IMR-90 (cell line): ENCODE measurements at places on chromosomes 2 and 18. TPM values are rescaled to one million over a fixed set of nuclear protein-coding genes. Genes with fewer than 3 reads are reported as not detected.
A peak's percentile ranks its signal among the peaks of the same experiment; 100 is the strongest.

Gene GIGYF2
- total RNA-seq = 52.5 and 66.0 TPM in 2 replicates

DNA sequence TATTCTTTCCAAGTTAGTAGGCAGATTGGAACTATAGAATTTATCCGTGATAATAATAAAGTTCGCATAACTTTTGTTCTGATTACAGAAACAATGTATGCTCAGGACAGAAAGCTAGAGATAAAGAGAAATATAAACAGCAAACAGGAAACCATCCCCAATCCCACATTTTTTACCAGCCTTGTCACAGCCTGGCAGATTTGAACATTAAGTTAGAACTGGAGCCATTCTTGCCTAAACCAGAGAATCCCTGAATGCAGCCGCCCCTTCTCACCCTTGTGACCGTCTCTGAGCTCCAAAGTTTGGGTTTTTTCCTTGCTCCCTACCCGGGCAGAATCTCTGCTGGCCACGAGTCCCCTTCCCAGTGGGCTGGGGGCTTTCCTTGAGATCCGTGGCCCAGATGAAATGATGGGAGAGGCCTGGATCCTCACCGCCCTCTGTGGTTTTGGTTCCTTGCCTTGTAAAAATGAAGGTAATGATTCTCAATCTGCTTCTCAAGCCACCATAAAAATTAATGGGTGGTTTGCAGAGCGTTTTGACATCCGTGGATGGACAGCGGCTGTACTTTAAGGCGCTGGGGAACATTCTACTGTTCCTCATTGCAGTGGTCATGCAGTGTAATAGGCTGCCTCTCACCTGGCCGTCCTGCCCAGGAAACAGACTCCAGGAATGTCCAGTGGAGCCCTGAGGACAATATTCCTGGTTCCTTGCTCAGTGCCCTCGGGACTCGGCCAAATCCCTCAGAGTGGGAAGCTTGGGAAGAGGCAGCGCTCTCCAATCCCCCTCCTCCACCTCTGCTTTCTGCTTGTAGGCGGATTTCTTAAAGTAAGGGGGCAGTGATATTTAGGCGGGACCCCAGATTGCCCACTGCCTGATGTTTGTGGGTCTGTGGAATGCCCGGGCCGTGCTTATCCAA, 1.6 kb downstream of the SH3BP4 start:
- DNase-seq = no peak

Gene MC5R
- total RNA-seq = not detected in 2 replicates

GRCh38 chr2:225274751-225275150, 124.8 kb upstream of the NYAP2 start:
- DNase-seq = peak; percentile 41

- no peak for DNase-seq
Observed at GRCh38 chr2:95729597-95729955, 137.8 kb downstream of the TRIM43 start.

Gene ANKRD30BL
- total RNA-seq = not detected in 2 replicates

DNA sequence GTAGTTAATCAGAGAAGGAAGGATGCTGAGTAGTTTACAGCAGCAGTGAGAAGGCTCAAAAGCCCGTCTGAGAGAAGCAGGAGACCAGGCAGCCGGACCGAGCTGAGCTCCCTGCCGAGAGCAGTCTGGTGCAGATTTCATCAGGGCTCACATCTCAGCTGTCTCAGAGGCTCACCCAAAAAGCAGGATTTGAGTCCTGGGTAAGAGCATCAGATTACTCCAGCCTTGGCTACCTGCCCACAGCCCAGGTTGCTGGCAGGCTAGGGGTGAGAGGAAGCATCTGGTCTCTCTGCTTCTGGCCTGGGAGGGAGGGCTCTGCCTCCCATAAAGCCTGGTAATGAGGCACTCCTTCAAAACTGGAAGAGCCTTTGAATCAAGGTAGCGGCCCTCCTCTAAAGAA, 140.5 kb downstream of the ST6GAL2 start:
- no peak for DNase-seq

Gene TMEM17
- 1.3 and 2.2 TPM in 2 replicates for total RNA-seq

GRCh38 chr2:204065566-204065965, 129.0 kb downstream of the ICOS start:
- no peak for DNase-seq

- no peak for DNase-seq
Observed at GRCh38 chr2:219744600-219744999, 117.2 kb downstream of the SLC4A3 start.

- no peak for DNase-seq
Observed at GRCh38 chr2:190169221-190170072, 106.9 kb upstream of the MSTN start.

GRCh38 chr2:9473985-9474360, 378 bp upstream of the IAH1 start:
- DNase-seq = no peak

- DNase-seq = no peak
Observed at GRCh38 chr2:235554385-235554784, 60.5 kb downstream of the AGAP1 start.

Gene LNPK
- total RNA-seq = 48.6 and 59.4 TPM in 2 replicates

DNA sequence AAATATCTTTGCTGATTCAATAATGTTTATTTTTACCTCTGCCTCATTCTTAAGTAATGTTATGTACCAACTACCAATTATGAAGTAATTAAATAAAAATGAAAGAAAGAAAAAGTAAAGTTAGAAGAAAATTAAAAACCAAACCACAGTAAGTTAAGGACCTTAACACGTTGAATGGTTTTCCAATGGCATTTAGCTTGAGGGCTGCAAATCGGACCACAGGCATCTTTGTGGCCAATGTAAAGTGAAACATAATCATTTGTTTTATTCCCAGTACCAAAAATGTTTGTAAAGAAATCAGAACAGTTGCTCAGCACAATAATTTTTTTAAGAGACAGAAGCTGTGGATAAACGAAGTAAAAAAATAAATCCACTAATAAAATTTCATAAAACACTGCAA, 1455.5 kb upstream of the ZEB2 start:
- DNase-seq = no peak

DNA sequence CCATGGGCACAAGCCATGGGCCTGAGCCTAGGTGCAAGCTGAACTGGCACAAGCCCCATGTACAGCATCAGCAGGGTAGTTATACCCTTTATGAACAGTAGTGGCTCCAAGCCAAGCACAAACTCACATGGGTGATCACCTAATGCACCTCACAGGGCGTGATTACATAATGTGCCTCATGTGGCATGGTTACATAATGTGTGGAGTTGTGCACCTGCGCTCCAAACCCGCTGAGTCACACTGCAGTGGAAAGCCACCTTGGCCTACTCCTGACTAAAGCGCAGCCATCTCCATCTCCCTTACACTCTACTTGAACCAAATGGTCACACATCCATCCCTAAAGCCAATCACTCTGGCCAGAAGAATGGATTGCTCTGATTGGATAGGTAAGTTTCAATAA, 279.7 kb downstream of the MBD2 start:
- no peak for DNase-seq

GRCh38 chr2:237904831-237905599, 45.6 kb downstream of the RAMP1 start:
- peak; percentile 91 for DNase-seq

Gene MDH1B
- 0.54 and 0.56 TPM in 2 replicates for total RNA-seq

- no peak for DNase-seq
Observed at GRCh38 chr2:127879899-127880298, 5.9 kb downstream of the AMMECR1L start.

DNA sequence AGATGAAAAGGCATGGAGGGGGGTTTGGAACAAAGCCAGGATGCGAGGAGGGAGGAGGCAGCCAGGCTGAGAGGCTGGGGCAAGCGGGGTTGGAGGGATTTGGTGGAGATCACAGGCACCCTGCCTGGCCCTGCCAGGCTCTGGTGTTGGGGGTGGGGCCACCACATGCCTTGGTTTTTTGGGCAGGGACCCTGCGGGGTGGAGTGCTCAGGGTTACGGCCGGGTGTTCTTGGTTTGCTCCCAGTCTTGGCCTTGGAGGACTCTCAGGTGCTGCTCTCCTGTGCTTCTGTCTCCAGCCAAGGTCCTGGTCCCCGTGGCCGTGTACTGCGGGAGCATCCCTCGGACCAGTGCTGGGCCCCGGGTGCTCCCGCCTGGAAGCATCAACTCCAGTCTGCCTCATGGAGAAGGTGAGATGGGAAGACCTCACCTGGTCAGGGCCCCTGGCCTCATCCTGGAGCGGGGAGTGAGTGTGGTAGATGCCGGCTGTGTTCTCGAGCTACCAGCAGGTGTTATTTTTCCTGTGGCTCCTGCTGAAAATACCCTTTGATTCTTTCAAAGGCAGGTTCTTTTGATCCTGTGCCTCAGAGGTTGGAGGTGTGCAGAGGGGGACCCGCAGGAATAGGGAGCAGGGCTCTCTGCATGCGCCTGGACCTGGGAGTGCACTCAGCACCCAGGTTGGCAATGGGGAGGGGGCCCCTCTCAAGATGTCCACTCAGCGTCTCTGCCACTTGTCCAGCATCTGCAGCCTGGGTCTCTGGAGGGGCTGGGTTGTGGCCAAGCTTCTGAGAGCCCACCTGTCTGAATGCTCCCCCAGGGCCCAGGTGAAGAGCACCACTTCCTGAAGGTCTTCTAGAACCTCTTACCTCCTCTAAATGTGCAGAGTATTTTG, 17.0 kb downstream of the TOGARAM2 start:
- DNase-seq = no peak

GRCh38 chr2:55108456-55109160, 58.4 kb upstream of the RTN4 start:
- DNase-seq = no peak

DNA sequence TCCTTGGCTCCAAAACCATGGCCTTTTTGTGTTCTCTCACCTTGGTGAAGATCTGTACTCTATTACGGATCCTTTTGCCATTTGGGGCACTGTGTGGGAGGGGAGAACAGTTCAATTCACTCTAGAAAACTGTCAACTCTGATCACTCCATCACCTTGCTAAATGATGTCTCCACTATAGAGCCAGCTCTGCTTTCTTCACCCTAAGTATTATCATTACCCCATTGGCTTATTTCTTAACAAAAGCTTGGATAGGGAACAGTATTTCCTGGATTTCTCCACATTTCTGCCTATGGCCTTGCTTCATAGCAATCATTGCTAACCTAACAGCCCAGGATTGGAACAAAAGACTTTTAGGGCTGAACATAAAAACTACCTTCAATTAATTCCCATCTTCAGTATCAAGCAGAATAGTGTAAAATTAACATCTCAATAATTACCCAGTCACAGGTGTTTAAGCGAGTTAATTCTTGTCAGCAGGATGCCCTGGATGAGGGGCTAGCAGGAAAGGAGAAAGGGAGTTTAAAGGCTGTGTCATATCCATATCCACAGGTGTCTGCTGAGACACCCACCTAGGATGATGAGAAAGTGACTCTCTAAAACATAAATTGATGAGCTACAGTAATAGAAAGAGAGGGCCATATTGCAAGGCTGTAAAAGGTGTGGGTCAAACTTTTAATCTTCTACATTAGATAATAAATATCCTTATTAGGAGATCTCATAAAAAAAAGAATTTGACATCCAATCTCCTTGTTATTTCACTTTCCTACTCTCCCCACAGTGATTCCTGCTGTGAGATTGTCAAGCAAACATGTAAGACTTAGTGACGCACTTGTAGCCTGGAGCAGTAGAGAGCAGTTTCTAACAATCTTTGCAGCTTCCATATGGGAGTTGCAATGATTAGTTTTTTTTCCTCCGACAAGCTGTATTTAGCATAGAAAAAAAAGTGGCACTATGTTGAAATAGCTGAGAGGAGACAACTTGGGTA, 589.5 kb upstream of the NXPH2 start:
- DNase-seq = no peak

Gene CABYR
- total RNA-seq = 3.6 and 4.1 TPM in 2 replicates

Gene HOXD10
- not detected in 2 replicates for total RNA-seq

DNA sequence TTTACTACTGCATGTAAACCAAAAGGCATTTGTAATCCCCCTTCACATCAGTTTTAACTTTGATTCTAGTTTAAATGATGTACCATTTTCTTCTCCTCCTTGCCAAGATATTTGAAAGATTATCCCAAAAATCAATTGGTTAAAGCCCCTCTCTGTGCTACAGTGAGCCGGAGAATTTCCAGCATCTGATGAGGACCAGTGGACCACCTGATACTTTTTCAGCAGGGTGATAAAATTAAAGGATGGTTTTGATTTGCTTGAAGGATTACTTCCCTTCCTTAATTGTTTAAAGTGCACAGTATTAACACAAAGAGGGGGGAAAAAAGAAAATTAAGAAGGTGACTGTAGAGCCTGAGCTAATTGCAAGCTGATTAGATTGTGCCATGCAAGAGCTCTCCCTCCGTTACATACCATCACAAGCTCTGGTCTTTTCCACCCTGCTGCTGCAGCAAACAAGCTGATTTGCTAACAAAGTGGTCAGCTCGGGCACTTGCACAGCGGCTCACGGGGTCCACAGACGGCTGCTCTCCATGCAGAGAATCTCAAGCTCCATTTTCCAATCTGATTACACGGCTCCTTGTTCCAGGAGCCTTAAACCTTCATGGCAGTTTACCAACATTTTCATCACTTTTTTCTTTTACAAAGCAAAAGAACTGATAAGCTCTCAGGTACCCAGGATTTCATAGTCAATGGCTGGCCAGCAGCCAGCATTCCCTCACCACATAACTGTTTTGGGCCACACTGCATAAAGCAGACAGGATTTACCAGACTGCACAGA, 22.1 kb downstream of the FIGN start:
- DNase-seq = no peak

DNA sequence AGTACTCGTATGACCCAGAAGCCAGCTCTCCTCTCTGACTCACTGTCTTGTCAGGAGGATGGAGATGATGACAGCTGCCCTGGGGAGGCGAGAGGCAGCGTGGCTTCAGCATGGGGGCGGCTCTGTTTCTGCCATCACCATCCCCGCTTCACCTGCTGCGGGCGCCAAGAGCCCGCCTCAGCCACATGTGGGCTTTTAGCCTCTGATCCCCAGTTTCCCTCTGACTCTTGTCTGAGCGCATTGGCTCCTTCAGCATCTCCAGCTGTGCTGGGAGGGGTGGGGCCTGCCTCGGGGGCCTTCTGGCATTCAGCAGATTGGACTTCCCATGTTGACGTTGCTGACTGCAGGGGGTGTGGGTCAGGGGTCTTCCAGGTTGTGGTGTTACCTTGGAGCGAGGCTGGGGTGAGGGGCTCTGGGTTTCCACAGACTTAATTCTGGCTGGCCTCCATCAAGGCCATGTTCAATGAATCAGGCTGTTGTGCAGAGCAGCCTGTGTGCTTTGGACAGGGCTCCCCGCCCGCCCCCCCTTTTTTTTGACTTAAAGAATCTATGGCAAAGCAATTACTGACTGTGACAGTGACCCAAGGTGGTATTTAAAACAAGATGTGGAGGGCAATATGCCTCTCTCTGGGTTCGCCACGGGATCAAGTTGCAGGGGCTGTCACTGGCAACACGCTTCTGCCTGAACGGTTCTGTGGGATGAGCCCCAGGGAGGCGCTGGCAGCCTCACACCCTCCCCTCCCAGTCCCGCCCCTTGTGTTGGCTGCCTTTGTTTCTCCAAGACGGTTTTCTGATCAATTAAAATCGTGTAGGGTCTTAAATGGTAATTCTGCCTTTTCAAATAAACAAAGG, 228.3 kb downstream of the LDLRAD4 start:
- no peak for DNase-seq

- DNase-seq = no peak
Observed at GRCh38 chr2:23673830-23674679, 252.9 kb downstream of the ATAD2B start.
